ENCODE measurements at places on chromosomes 7 and 10.

- DNase-seq, result peak; percentile 90
Measured at GRCh38 chr10:98357194-98357822, 57.7 kb downstream of the PYROXD2 start.

GRCh38 chr10:99630433-99630832 lies 10.2 kb upstream of the SLC25A28 start:
- no peak for DNase-seq

DNA sequence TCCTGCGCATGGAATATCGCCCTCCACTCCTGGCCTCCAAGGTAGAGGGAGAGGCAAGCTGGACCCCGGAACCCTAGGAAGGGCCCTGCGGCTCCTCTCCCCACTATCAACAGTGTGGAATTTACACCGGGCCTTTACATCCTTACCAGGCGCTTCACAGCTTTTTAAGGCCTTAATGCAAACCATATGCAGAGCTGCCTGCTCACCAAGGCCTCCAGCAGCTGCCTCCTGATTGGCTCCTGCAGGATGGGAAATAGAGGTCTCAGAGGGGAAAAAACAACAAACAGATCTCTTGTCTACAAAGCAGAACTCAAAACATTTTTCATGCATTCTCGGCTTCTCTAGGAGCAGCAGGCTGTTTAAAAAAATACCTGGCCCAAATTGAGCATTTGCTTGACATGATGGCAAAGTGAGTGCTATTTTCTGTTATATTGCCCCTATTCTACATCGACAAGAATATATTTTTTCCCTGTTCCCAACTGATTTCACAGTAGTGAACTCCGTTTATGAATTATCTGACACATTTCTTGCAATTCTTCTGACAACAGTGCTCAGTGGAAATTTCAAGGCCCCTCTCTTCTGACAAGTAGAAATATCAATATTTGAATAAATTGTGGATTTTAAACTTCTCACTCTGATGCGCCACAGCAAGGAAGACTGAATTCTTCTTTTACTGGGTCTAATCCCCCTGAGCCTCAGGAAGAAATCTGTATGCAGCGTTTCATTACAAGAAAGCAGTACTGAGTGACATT lies 51.7 kb downstream of the EBF3 start:
- DNase-seq, result no peak

- no peak for DNase-seq
Measured at GRCh38 chr7:1908823-1909420, 238.8 kb downstream of the ELFN1 start.

DNA sequence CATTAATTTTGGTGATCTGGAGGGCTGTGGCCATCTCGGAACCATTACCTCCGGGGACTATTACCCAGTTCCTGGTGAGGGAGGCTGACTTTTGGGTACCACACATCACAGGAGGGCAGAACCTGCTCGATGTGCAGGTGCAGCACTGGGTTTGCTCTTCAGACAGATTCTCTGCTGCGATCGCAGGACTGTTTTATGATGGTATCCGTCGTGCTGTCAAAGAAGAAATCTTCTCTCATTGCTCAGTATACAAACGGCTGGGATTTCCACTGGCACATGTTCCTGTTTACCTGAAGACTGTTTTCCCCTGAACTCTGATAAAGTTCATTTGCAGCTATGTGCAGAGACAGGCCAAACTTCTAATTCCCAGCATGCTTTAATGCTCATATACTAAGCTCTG lies 27.2 kb upstream of the SHH start:
- DNase-seq, result no peak

DNA sequence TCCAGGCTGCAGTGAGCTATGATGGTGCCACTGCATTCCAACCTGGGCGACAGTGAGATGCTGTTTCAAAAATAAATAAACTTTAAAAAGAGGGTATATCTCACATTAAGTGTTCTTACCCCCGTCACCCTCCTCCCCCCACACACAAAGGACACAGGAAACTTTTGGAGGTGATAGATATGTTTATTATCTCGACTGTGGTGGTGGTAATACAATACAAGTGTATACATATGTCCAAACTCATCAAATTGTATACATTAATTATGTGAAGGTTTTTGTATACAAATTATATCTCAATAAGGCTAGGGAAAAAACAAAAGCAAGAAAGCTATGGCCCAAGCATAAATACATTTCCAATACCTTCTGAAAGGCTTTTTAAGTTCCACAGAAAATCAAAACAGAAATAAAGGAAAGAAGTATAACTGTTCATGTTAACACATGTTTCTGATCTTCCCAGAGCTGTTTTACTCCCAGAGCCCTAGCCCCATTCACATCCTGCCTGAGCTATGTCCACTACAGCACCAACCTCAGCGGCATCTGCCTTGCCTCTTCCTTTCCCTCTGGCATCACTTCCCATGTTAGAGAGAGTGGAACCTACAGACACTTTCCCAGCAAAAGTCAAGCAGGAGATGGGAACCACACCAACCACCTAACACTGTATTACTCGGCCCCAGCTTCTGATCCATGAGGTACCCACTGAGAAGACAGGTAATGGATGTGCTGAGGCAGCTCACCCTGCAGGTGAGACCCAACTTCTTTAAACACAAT lies 48.1 kb downstream of the SGMS1 start:
- no peak for DNase-seq

DNA sequence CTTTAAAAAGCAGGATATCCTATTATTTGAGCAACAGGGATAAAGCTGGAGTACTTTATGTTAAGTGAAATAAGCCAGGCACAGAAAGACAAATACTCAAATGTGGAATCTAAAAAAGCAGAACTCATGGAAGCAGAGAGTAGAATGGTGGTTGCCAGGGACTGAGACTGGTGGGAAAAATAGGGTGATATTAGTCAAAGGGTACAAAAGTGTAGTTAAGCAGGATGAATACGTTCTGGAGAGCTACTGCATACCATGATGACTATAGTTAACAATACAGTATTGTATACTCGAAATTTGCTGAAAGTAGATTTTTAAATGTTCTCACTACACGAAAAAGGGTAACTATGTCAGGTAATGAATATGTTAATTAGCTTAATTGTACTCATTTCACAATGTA lies 125.5 kb upstream of the VSTM2A start:
- no peak for DNase-seq

GRCh38 chr7:92043637-92044036 lies 90.6 kb downstream of the CYP51A1 start:
- no peak for DNase-seq

- DNase-seq, result no peak
Measured at GRCh38 chr10:128081720-128082119, 44.5 kb downstream of the MKI67 start.

GRCh38 chr10:25982107-25982506 lies 48.1 kb downstream of the MYO3A start:
- DNase-seq, result no peak

All from NCI-H187 treated with DMSO at 0.1 percent for 48 hours (cell line).